Posterior cingulate gyrus (tissue), 11 donors: ENCODE measurements at places on chromosomes 7 and 10.

GRCh38 chr10:43120929-43121314 lies 17.3 kb upstream of the CSGALNACT2 start:
- no peak for DNase-seq

DNA sequence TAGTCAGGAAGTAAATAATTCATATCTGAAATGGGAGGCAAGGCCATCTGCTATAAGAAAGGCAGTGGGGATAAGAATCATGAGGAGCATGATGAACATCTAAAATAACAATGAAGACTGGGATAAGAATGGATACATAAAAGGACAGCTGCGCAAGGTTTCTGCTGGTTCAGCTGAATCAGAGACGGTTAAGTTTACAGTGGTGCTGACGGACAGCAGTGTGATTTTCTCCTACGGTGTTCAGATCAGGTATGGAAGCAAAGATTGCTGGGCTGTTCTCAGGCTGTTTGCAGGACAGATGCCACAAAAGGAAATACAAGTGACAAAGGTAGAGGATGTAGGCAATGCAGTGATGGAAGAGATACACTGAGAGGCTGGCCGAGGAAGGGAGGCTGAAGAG lies 8.4 kb downstream of the CYCS start:
- DNase-seq: no peak

- no peak for DNase-seq
Measured at GRCh38 chr7:133980804-133981203, 146.3 kb upstream of the LRGUK start.

DNA sequence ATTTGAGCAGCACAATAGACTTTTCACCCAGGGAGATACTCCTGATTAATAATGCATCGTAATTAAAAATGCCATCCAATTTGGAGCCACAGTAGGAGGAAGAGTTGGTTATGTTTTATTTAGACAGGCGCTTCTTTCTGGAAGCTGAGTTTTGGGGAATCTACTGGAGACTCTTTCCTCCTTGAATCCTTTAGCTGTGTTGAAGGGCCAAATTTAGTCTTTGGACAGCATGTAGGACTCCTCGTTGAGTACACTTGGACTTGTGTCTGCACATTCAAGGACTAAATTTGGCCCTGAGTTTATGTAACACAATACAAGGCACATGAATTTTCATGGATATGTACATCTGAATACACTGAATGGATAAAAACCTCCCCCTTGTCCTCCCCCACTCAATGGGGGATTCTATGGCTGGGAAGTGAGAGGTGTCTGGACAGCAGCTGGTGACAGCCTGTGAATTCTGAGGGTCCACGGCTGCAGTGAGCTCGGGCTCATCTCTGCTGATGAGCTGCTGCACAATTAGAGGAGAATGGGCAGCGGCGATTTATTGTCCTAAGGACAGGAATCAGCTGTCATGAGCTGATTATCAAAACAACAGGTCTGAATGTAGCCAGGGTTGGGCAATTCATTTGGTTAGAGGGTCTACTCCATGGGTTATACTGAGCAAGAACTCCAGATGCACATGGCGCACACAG lies 95.2 kb downstream of the PRTFDC1 start:
- DNase-seq: no peak

DNA sequence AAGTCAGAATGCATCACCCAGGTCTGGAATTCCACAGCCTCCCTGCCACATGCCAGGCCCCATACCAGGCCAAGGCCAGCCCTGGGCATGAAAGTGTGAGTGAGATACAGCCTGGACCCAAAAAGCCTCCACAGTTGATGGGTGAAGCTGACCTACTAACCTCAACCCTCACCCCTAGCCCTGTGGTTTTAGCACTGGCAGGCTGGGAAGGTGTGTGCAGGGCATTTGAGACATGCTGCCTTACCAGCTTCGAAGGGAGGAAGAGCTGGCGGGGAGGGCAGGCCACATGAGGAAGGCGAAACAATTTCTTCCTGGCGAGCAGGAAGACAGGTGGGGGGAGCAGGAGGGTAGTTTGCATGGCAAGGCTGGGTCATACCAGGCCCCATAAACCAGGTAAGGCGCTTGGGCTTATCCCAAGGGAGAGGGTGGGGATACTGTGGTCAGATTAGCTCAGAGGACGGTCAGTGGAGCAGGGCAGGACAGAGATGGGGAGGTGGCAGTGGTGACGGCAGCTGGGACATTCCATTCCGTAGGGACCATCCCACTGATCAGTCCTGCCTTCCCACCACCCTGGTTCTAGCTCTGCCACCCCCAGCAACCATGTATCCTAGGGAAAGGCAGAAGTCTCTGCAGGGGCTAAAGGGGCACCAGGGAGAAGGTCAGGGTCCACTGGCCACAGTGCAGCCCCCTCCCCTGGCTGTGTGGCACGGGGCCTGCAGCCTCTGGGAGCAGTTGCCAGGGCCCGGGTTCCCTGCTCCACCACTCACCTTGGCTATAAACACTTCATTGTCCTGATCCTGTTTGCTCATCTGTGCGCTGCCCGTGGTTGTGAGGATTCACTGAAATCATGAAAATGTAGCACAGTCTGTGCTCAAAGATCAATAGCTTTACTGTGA lies 155.8 kb downstream of the NRF1 start:
- no peak for DNase-seq

DNA sequence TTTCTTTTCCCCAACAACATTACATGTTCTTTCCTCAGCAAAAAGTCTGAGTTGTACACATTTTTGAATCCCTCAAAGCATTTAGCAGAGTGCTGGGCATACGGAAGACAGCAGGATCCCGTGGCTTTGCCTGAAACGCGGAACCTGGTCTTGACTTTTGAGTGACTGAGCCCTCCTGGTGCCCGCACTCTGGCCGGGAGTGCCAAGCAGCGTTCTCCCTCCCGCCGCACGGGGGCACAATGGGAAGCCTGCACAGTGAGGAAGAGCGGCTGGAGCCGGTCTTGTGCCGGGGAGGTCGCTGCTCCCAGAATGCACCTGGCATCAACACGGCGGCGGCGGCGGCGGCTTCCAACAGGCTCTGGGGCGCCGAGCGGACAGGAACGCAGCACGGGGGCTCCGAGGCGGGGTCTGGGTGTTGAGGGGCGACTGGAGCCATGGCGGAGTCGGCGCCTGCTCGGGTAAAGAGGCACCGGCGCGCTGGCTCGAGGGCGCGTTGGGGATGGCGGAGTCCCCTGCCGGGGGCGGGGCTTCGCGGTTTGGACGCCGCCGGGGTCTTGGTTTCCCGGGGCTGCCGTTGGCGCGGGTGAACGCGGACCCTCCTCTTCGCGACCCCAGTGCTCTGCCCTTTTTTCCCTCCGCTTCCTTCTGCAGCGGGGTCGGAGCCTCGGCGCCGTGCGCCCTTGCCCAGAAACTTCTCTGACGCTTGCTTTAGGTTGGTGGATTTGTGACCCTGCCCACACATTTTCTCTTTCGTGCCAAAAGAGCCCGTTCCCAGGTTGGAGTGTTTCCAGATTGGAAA lies at the start of gene ZNF212:
Gene ZNF212 (plus strand): TSS at position 307 of the 799 bp plus-strand sequence. CDS start 128 bp downstream, at position 435.
- DNase-seq: peak; percentile 88

- DNase-seq: no peak
Measured at GRCh38 chr10:21071001-21071673, 174.0 kb upstream of the NEBL start.

GRCh38 chr10:121781101-121781500 lies 146.7 kb downstream of the ATE1 start:
- no peak for DNase-seq

- no peak for DNase-seq
Measured at GRCh38 chr10:72146071-72146470, 57.7 kb upstream of the SPOCK2 start.

- no peak for DNase-seq
Measured at GRCh38 chr10:28400176-28400575, 97.3 kb upstream of the MPP7 start.

DNA sequence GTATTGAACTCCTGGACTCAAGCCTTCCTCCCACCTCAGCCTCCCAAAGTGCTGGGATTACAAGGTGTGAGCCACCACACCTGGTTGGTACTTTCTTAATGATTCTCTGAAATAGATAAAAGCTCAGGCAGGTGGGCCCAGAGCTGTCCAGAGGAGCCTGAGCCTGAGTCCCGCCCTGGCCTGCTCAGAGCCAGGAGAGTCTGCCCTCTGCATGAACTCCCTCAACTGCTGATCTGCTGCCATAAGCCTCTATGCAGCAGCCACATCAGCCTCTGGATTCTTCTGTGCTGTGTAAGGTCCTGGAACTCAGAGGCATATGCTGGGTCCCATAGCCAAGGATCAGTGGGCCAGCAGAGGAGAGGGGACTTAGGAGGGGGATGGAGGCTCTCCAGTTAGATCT lies 23.1 kb upstream of the DDIT4 start:
- DNase-seq: no peak

GRCh38 chr7:29255906-29256692 lies 61.5 kb downstream of the CHN2 start:
- DNase-seq: no peak

DNA sequence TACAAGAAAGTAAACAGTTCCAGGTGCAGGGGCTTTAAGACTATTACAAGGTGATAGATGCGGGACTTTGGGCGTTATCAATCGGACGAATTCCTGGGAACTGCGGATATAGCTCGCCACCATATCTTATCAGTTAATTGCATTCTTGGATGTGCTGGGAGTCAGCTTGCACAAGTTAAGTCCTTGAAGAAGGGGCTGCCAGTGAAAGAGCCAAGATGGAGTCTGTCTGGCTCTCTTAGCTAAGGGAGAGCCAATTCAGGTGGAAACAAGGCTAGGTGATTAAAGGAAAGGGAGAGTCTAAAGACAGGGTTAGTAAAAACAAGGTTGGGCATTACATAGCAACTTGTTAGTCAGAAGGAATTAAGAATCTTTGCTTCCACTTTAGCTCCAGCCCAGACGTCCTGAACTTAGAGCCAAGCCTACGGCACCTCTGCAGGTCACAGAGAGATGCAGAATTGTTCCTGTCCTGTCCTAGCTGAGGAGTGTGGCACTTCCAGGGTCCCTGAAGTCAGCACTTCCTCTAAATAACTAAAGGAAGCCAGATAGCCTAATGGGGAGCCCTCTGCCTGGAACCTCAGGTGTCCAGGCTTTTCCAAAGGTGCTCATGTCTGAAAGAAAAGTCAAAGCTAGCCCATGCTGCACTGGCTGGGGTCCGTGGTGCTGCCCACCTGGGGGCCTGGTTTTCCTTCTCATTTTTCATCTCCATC lies 17.3 kb downstream of the ZC3HAV1 start:
- no peak for DNase-seq

DNA sequence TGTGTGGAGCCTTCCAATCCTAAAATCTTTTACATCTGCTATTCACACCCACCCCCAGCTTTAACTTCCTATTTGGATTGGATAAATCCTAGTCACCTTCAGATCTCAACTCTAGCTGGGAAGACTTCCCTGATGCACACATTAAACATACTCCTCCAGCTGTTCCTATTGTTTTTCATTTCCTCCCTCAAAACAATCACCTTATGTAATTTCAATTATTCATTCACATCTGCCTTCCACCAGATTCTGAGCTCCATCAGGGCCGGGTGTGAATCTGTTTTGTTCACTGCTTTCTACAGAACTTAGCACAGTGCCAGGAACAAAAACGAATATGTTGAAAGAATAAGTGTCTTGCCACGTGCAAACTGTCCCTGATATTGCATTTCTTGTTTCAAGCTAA lies 497.4 kb downstream of the PLXDC2 start:
- DNase-seq: no peak

DNA sequence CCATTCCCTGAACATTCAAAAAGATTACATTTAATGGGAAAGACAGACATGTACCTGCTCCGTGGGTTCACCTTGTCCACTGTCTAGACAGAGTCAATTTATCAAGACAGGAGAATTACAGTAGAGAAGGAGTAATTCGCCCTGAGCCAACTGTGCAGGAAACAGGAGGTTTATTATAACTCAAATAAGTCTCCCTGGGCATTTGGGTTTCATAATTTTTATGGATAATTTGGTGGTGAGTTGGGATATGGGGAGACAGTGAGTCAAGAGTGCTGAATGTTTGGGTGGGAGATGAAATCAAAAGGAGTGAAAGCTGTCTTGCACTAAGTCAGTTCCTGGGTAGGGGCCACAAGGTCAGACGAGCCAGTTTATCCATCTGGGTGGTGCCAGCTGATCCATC lies 165.9 kb upstream of the NAMPT start:
- no peak for DNase-seq
